Endothelial cell of coronary artery (primary cell): ENCODE measurements at places on chromosomes 12 and 14. TPM values are rescaled to one million over a fixed set of nuclear protein-coding genes. Genes with fewer than 3 reads are reported as not detected.

ASCL1 gene
- not detected in 2 replicates for total RNA-seq

GALNT16 gene
- total RNA-seq = 0.19 and 0.36 TPM in 2 replicates

EPYC gene
- not detected in 2 replicates for total RNA-seq

OR6C74 gene
- total RNA-seq = not detected in 2 replicates

NXPH4 gene
- total RNA-seq = 2.5 TPM in 1 of 2 replicates, not detected in the other

KCNA5 gene
- total RNA-seq = not detected in 2 replicates

GYS2 gene
- not detected in 2 replicates for total RNA-seq

FGF6 gene
- total RNA-seq = not detected in 2 replicates

TAS2R42 gene
- not detected in 2 replicates for total RNA-seq

KLHL28 gene
- total RNA-seq = 6.4 and 9.2 TPM in 2 replicates

TAS2R19 gene
- 3.4 and 8.8 TPM in 2 replicates for total RNA-seq

RPL41 gene
- total RNA-seq = 3,974 and 4,205 TPM in 2 replicates

LYZ gene
- total RNA-seq = not detected in 2 replicates

LRRIQ1 gene
- total RNA-seq = 0.09 and 0.18 TPM in 2 replicates

CAPZA3 gene
- not detected in 2 replicates for total RNA-seq

RAD51B gene
- 11.4 and 12.8 TPM in 2 replicates for total RNA-seq

MORN3 gene
- total RNA-seq = 0.28 and 1.1 TPM in 2 replicates

SYT1 gene
- total RNA-seq = 1.7 TPM in 2 replicates

SIX1 gene
- 0.27 and 0.28 TPM in 2 replicates for total RNA-seq

CCDC38 gene
- not detected in 2 replicates for total RNA-seq

RPL36AL gene
- total RNA-seq = 293 and 301 TPM in 2 replicates

SLC7A7 gene
- 13.6 and 16.0 TPM in 2 replicates for total RNA-seq

SDR9C7 gene
- not detected in 2 replicates for total RNA-seq

TMPRSS12 gene
- total RNA-seq = not detected in 2 replicates

RFX4 gene
- not detected in 2 replicates for total RNA-seq

SCN8A gene
- 5.7 and 16.6 TPM in 2 replicates for total RNA-seq
